ENCODE measurements at places on chromosomes 6 and 20.

GRCh38 chr20:12773936-12774335 is 234.8 kb upstream of the SPTLC3 start:
- DNase-seq, result no peak

DNA sequence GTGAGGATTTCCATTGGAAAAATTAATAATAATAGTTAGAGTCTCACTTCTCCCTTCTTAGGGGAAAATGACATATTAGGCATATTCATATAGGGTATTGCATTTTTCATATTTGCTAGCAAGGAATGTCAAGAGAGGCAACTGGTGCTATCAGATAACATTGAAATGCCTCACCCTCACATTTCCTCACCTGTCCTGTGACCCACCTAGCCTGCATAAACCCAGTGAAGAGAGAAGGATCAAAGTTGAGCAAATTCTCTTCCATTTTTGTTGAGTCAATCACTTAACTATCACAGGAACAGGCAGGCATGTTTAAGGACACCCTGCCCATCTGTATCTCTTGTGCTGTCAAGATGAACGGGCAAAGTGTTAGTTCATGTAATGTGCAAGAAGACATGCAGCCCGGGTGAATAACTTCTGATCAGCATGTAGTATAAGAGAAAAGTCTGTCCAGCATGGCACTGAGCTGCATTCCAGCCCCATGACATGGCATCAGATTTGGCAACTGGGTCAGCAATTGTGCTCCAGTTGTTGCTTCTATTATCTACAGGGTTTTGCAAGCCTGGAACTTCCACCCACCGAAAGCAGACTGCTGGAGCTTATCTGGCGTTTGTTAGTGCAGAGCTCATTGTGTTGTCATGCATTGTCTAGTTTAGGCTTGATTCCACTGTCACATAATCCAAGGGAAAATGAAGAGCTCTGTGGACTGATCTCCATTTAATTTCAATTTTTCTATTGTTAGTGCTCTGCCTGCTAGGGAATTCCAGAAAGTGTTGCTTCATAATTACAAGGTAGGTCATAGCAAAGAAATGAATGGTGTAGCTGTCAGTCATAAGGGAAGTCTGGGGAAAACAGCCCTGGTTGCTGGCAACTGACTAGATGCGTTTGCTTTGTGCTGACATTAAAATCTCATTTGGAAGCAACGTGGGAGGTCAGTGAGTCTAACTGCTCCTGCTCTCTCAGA is 138.4 kb upstream of the TNFAIP3 start:
- DNase-seq, result no peak

DNA sequence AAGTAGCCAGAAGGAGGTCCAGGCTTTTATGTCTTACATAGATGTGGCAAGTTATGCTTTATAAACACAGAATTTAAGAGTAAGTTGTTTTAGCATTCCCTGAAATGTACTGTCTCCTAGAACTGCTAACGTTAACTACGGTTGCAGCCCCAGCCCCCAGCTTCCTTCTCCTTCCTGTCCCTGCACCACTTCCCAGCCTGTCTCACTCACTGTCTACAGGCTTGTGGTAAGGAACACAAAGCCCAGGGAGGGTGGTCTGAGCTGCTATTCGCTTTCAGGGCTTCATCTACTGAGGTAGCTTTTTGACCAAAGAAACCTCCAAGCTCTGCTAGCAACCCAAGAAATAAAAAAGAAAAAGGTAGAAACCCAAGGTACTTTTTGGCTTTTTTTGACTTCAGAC is 35.9 kb downstream of the PCSK2 start:
- no peak for DNase-seq

DNA sequence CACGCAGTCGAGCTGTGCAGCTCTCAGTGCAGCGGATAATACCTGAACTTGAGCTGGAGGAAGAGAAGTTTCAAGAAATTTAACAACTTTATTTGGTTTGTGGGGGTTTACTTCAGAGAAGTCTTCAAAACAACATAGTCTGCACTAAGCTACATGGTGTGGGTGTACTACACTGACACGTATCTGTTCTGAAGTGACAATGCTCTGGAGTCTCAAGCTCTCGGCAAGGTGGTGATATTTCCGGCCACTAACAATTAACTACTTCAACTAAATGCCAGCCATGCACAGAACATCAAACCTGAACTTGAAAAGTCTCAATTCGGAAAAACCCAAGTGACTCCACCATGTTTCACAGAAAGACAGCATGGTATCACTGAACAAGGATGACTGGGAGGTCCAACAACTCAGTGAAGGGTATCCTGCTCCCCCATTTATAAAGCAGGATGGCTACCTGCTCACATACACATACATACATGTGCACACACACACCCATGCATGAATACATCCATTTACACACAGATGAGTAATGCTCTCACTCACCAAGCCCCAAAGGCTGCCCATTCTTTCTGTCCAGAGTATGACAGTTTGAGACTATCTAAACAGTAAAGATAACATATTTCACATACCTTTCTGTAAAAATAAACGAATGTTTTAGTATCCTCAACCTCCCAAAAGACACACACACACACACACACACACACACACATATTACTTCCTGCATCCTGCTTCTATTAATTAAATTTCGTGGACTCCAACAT is 15.4 kb upstream of the ANKRD60 start:
- DNase-seq, result no peak

- DNase-seq, result no peak
Observed at GRCh38 chr20:2162125-2162822, 60.6 kb downstream of the STK35 start.

DNA sequence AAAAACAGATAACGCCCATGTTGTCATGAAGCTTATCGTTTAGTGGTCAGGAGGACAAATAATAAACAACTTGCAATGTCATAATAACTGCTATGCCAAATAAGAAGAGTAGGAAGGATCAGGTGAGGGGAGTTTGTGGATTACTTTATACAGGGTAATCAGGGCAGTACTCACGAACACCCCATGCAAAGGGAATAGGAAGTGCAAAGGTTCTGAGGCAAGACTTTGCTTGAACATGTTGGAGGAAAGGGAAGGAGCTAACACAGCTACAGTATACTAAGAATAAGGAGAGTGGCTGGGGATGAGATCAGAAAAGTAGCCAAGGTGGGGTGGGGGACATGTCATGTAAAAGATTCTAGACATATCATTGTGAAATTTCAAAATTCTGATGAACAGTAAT is 292.0 kb upstream of the RUNX2 start:
- no peak for DNase-seq

- no peak for DNase-seq
Observed at GRCh38 chr20:2700913-2701620, 8.5 kb downstream of the EBF4 start.

DNA sequence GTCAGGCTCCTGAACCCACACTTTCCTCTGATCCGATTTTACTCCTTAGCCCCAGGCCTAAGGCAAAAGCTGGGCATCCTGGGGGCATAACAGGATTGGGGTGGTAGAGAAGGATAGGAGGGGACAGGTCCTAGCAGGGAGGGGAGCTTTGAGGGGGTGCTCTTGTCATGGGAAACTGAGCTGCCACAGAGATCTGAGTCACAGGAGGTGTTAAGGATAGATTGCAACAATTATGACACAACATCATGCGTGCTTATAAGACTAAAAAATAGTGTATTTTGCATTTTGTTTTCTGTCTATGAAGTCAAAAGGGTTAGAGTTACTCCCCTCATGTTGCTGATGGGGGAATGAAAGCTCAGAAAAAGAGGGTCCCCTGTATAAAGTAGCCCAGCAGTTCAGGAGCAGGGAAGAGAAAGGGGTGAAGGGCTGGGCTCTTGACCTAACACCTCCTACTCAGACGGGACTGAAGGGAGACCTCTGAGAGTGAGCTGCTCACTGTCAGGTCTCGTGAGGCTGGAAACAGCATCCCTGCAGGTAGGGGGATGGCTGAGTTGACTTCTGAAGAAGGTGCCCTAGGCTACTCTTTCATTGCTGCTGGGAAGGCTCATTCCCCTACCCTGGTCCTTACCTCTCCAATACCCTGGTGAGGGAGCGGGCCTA is 2.0 kb downstream of the GLP1R start:
- DNase-seq, result no peak

DNA sequence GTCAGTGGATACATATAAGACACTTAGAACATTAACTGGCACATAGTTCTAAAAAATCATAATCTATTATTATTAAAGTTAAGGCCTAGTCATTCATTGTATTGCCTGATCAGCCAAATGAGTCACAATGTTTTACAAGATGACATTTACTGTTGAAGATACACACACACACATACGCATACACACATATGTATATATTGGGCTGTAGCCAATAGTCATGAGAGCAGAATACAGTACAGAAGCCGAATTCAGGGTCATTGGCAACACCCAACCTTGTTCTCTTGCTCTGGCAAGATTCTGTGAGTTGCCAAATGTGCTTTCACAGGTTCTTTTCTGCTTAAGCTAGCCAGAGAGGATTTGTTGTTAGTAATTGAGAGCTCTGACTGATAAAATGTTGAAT is 922.8 kb upstream of the MAP3K7 start:
- DNase-seq, result no peak

DNA sequence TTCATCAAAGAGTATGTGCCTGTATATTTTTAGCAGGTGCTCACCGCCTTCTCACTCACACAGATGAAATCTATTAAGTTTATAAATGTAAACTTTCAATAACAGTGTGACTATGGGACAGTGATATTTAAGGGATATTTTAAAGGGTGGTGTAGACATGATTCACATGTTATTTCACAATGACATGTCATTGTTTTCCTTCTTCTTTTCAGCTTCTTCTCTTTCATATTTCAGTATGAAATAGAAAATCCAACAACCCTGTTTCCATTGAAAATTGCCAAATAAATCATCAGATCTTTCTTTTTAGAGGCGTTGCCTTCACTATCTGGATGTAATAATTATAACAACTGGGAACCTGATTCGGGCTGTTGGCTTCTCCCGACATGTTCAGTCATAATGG is 54.8 kb downstream of the PFDN4 start:
- DNase-seq, result no peak

DNA sequence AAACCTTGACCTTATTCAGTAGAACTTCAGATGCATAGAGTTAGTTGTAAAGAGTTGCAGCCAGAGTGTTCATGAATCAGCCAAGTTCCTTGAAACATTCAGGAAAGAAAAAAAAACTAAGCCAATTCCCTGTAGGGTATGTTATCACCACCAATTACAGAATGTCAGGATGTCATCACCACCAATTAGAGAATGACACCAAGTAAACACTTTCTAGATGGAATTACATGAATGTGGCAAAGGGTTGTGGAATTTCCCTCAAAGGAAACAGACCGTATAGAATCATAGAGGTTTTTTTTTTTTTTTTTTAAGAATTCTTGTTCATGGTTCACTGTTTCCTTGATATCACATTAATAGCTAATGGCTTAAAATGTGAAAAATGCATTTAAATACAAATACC is 472.1 kb upstream of the RNF217 start:
- no peak for DNase-seq

GRCh38 chr20:60334911-60335310 is 376.7 kb downstream of the CDH26 start:
- no peak for DNase-seq

DNA sequence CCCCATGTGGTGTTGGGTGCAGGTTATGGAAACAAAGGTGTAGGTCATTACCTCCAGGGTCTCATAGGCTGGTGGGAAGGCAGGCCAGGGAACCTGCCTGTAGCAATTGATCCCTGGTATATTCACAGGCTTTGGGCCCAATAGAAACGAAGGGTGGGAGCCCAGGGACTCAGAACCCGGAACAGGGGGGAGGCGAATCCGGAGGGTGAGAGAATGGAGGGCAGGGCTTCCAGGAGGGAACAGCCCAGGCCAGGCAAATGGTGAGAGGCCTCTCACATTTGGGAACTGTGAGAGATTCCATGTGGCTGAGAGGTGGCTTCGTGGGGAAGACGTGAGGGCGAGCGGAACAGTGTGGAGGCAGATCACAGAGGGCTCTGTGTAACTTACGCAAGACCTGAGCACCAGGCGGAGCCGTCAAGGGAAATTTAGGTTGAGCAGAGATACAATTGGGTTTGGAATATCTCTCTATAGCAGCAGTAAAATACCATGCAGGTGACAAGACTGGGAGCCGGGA is 267.1 kb downstream of the ERMARD start:
- DNase-seq, result no peak

DNA sequence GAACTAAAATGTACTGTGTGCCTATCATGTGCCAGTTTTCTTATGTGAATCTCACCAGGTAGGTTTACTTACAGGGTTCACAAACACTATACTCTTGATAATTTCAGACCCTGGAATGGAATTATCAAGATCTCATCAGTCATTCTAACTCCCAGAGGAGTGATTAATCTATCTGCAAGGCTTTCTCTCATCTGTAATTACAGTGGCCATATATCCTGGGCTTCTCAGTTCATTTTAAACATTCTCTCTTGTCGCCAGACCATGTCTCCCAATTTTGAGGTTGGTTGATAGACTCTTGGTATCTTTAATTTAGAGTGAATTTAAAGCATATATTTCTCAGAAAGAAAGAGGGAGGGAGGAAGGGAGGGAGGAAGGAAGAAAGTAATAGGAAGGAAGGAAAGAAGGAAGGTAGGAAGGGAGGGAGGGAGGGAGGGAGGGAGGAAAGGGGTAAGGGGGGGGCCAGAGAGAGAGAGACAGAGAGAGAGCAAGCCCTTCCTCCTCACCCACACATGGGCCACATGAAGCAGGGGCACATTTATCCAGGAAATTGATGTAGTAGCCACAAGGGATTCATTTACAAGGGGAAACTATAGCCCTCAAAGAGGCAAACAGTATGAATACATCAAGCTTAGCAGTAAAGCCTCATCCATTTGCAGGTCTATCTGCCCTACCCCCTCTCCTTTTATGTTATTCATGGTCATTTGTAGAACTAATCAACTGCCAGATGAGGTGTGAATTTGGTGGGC is 25.8 kb upstream of the NRSN1 start:
- DNase-seq, result no peak

DNA sequence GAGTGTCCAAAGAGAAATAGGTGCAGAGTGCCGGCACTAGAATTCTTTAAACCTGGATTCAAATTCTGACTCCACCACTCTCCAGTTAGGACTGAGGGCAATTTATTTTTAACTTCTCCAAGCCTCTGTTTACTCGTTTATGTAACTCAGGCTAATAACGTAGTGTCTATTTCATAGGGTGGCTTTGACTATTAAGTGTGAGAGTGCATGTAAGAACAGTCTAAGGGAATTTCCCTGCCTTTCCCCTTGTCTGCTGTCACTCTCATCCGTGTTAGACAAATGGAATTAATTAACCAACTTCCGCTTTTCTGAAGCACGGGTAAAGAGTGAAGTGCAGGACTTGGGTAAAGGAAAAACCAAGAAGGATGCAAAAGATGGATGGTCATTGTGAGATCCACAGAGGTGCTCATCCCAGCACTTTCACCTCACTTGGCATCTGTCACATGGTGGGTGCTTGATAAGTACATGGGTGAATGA is 4.1 kb upstream of the ZKSCAN8 start:
- DNase-seq, result no peak

DNA sequence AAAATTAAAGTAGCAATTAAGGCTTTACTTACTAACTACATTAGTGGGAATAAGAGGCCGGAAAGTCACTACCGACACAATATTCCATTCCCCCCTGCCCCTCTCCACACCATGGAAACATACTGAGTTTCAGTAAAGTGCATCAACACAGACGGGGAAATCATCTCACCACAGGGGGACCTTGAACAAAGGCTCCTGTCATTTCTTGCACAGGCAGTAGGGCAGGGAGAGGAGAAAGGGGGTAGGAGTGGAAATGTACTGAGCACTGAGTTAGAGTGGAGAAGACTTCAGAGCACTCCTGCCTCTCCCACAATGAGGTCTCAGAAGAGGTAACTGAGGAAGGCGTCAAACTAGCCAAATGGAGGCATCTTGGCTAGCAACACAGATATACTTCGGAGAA is 1426.9 kb upstream of the EYS start:
- DNase-seq, result no peak

Measured in esophagus squamous epithelium (tissue), 5 donors.